Amniotic stem cell (primary cell): ENCODE measurements at places on chromosomes 1 and 21.

DNA sequence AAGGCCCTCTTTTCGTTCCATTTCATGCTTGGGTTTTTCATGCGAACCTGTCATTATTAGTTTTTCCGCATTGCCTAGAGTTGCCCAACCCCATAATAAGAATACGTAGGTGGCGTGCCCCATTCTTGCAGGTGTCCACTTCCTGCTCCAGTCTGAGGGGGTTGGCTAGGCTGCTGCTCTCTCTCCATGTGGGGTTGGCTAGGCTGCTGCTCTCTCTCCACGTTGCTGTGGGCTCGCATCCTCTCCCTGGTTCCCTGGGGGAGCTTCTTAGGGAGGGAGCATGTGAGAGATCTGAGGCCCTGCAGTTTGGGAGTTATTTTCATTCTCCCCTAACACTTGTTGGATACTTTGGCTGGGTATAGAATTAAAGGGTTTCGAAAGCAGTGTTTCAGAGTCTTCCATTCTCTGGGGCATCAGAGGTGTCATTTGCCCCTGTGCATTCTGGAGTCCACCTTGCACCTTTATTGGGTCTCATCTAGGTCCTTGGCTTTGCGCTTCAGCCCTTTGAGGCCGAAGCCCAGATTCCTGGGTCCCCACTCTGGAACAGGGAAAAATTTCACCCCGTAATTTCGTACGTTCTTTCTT lies 8.6 kb downstream of the C1orf35 start:
- DNase-seq = no peak

DNA sequence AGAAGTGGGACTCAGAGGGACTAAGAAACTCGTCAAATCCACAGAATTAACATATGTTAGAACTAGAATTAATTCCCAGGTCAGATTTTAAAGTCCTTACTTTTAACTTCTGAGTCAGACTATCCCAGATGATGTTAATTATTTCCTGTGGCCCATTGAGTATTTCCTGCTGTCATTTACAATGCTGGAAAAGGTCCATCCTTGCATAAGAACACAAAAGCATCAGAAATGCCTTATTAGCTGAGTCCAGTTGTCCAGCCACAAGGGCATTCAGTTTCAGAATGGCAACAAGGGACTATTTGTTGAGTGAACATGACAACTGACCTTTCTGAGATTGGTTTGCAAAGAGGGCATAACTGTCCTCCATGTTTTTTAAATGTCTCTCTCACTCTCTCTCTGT lies 16.5 kb upstream of the HIVEP3 start:
- DNase-seq = no peak

GRCh38 chr1:228114827-228115226 lies 5.7 kb upstream of the MRPL55 start:
- DNase-seq = no peak

DNA sequence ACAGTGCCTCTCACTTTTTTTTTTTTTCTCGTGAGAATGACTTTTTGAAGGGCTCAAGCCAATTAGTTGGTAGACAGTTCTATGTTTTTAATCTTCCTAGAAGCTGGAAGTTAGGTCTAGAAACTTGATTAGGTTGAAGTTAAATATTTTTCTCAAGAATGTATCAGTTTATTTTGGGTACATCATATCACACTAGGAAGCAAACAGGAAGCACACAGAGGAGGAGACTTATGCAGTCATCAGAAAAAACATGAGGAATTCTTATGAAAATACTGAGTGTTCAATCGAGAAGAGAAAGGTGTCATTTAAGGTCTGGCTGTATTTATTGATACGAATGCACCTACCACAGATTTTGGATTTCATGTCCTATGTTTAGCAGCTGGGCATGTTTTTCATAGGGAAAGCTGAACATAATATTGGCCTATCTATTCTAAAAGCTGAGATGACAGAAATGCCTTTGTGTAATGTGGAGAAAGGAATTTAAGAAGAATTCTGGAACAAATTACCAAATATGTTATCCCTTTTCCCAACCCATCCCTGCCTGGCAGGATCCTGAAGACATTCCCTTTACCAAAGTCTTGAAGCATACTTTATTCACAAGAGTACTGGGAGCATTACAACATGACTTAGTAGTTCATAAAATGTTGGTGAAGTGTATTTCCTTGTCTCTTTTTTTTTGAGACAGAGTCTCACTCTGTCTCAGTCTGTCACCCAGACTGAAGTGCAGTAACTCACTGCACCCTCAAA lies 17.5 kb upstream of the ZFP69B start:
- no peak for DNase-seq

- no peak for DNase-seq
These were observed 386 bp upstream of the TSTD1 start for GRCh38 chr1:161039154-161039545.

DNA sequence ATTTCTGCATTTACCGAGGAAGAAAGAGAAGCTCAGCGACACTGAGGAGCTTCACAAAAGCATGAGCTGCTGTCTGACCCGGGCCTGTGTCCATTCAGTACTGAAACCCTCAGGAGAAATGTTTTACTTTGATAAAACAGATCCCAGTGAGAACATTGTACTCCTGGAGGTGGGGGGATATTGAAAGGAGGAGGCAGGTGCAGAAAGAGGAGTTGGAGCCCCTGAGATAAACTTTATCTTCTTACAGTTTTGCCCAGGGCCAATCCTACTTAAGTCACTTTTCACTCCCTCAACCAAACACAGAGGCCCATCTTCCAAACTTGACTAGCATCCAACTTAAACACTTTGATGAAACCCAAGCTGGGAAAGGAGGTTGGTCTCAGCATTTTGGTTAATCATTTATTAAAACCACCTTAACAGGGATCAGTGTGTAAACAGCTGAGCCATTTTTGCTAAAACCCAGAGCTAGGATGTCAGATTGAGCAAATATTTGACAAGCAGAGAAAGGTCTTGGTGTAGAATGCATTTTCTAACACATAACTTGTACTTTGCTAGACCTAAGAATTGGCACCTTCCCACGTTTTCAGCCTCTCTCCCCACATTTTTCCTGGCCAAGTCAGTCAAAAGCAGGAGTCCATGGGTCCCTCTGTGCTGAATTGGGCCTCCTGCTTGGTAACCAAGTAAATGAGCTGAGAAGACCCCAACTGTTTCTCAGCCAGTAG lies 32.5 kb upstream of the SARS1 start:
- DNase-seq = no peak
